ENCODE measurements at places on chromosomes 11 and 22.

DNA sequence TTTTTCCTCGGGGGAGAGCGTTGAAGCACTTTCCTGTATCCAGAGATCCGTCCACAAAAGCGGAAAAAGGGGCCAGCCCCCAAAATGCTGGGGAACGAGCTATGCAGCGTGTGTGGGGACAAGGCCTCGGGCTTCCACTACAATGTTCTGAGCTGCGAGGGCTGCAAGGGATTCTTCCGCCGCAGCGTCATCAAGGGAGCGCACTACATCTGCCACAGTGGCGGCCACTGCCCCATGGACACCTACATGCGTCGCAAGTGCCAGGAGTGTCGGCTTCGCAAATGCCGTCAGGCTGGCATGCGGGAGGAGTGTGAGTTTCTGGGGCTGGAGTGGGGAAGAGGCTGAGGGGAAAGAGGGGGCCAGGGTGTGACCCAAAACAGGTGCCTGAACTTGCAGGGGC is 2.6 kb downstream of the NR1H3 start:
- DNase-seq, result no peak

DNA sequence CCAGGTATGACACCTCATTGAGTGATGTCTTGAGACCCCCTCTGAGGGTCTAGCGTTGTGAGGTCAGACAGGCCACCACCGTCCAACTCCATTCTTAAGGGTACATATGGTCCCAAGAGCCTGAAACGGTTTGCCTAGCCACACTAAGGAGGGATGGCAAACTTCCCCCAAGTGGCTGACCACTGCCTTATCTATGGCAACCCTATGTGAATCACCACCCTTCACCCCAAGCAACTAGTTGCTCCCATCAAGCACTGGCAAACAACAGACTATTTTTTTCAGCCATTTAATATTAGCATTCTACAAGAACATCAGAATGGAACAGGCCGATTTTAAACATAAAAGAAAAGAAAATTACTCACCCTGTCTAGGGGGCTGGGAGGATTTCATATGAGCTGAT is 22.8 kb downstream of the THOC5 start:
- DNase-seq, result no peak

- no peak for DNase-seq
These were observed 63.0 kb downstream of the ARHGAP8 start for GRCh38 chr22:44815099-44816070.

DNA sequence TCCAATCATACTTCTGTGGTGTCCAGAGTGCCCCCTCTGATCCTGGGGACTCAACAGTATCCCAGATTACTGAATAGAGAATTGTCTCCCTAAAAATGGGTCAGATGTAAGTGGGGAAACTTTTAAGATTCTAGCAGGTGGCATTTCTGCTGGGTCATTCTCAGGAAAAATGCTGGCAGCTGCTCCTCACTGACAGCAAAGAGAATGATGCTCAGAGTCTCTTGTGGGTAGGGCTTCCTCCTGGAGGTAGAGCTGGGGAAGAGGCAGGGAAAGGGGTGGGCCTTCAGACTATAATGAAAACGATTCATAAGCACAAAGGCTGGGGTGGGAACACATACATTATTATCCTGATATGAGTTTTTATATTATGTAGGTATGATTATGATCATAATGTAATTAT is 647.2 kb downstream of the NELL1 start:
- DNase-seq, result no peak

- DNase-seq, result no peak
These were observed 321.0 kb downstream of the TBC1D22A start for GRCh38 chr22:47083379-47083986.

GRCh38 chr22:46547883-46548244 is 10.4 kb upstream of the CELSR1 start:
- no peak for DNase-seq

GRCh38 chr22:46967445-46968358 is 205.3 kb downstream of the TBC1D22A start:
- DNase-seq, result no peak

DNA sequence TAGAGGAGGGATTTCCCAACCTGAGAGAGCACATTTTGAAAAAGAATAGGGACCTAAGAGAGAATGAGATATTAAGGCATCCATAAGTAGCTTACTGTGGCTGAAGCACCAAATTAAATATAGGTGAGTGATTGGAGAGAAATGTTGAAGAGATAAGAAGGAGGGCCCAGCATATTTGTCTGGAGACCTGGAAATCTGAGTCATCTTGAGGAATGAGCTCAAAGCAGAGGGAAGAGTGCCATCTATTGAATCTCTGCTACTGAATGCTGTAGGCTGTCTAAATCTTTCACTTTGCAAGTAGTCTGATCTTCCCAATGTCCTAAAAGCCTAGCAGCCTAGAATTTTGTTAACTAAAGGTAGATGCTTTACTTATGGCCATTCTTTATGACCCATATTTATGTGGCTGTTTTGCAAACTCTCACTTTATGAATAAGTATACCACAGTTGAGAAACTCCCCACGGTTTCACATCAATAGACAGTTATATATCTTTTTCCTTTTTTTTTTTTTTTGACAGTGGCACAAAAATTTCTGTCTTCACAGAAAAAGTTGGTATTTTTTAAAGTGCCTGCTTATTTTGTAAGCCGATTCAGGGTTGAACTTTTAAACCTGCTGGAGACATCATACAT is 2093.5 kb downstream of the LRRC4C start:
- no peak for DNase-seq

DNA sequence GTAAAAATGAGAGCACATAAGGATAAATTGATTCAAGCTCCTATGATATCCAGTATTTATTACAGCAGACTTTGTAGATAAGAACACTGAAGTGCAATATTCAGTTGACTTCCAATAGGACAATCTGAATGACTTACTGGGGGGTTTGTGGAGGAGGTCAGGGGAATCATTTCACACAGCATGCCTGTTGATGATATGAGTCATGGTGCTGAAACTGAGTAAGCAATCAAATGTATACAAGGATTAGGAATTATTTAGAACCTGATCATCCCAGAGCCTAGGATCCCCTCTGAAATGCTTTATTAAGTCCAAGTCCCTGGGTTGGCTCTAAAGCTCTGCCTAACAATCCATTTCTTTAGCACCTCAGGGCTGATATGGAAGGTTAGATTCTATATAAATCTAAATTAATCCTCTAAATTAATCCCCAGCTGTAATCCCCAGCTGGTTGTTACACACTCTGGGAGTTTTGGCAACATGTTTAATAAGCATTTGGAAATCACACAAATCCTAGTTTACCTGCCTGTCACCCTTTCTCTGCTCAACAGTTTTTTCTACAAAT is 326.4 kb downstream of the GUCY1A2 start:
- DNase-seq, result no peak

- no peak for DNase-seq
These were observed 34.2 kb downstream of the ABTB2 start for GRCh38 chr11:34323601-34324000.

DNA sequence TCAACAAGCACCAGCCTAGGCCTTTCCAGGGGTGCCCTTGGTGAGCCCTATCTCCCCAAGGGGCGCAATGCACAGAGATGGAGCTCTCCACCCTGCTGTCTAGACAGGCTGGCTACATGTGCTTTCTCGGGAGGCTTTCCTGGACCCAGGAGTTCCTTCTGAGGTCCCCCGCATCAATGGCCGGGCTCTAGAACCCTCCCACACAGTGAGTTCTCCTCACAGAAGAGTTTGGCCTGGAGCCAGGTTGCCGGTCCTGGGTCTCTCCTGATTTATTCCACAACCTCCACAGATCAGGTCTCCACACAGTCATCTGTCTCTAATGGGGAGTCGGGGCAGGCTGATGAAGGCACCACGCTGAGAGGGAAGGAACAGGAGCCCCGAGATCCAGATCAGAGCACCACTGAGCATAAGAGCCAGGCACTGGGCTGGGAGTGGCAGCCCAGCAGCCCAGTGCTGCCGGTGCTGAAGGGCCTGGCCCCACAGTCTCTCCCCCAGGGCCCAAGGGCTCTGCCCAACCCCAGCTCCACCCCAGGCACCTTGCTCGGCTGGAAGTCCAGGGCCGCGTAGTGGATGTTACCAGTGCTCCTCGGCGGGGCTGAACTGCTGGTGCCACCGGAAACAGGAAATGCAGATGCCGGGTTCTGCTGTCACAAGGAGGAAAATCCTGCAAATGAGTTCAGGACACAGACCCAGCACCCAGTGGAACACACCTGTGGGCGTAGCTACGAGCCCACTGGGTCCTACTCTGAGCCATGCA is 44.7 kb downstream of the GAB4 start:
- no peak for DNase-seq

DNA sequence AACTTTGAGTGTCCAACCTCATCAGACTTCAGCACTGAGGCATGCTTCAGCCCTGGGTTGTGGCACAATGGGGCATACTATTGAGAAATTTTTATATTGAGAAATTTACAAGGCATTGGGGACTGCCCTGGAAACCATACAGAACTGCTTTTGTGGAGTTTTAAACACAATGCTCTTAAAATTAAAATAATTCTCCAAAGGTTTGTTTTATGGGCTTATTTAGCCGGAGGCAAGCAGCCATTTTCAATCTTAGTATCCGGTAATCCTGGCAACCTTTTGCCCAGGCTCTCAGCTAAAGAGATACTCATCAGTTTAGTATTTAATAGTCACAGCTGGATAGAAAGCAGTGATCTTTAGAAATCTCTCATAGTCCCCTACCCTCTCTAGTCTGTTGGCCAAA is 3.1 kb upstream of the EXPH5 start:
- DNase-seq, result no peak

- DNase-seq, result no peak
These were observed 2.2 kb downstream of the APOA1 start for GRCh38 chr11:116835042-116835772.

DNA sequence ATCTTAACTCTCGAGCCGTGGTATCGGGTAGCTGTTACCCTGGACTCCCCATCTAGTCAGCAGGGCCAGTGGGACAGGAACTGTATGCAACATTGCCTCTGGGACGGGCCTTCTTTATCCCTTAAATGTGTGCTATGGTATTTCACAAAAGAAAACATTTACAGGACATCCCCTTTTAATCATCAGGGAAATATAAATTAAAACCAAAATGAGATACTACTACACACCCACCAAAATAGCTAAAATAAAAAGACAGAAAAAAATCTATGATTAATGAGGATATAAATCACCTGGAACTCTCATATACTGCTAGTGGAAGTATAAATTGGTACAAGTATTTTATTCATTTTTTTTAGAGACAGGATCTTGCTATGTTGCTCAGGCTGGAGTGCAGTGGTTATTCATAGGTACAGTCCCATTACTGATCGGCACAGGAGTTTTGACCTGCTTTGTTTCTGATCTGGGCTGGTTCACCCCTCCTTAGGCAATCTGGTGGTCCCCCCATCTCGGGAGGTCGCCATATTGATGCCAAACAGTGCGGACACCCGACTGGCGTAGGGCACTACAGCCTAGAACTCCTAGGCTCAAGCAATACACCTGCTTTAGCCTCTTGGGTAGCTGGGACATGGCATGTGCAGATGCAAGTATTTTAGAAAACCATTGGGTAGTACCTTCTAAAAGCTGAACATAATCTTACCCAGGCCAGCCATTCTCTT is 9.3 kb downstream of the RSPH14 start:
- DNase-seq, result no peak

DNA sequence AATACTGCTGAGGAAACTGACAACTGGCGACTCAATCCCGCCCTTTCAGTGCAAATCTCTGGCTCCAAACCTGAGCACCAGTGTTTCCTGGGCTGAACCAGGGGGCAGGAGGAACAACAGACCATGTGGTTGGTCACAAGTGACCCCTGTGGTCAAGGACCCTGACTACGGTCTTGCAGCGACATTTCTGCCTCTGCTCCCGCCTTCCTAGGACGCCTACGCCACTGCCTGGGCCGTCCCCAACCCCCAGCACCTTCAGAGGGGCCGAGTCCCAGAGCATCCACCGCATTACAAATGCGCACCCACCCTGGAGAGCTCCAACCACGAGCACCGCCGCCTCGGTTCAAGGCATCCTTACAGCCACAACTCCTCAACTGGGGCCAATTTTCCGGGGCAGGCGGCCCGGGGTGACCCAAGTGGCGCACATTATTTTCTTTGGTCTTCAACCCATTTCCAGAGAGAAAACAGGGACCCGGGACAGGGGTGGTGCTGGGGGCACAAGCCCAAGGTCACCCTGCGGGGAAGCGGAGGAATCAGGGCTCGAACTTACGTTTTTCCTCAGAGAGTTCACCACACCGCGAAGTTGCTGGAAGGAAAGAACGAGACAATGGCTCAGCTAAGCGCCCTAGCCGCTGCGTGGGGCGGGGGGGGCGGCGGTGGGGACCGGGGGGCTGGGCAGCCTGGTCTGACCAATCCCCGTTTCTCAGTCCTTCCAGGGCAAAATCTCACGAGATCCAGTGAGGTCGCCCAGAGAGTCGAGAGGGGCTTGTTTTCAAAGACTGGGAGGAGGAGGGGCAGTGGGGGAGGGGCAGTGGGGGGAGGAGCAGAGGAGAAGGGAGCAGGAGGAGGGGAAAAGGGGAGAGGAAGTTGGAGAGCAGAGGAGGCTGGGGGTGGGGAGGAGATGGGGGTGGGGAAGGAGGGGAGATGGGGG is 1.8 kb downstream of the PRAME start:
- no peak for DNase-seq

DNA sequence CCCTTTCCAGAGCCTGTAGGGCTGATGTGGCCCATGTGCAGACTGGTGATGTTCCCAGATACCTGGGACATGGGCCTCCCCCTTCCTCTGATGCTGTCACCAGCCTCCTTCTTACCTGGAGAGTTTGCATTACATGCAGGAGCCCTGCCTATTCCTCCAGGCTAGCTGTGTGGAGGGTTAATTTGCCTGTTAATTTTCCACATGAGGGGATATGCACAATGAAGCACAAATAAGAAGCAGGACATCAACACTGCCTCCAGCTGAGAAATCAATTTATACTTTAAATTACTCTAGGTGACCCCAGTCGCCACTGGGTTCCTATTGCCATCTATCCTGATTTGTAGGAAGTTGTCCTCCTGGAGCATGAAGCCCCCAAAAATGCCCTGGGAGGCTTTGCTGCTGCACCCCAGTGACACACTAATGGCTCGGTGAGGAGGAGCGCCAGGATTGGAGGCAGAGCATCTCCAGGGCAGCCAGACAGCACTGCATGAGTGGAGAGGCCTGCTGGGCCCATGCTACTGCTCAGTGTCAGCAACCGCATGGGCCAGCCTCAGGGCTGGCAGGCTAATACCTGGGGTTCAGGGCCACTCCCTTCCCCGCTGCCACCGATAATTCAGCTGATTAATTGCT is 101.6 kb upstream of the USP47 start:
- DNase-seq, result no peak

DNA sequence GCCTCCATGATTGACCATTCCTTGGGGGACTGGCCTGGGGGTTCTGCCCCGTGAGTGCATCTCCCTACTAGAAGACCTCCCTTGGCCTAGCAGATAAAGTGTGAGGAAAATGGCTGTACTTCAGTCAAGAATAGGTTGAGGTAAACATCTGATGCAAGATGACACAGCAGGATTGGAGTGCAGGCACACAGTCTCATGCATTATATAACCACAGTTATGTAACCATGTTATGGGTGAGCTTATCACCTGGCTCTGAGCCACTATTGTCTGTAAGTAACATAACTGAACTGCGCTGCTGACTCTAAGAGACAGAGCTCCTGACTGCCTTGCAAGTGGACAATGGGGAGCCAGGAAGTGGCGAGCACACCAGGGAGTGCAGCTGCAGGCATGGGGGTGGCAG is 378.7 kb upstream of the ANO5 start:
- no peak for DNase-seq
